ENCODE measurements at places on chromosomes 3 and 15. TPM values are rescaled to one million over a fixed set of nuclear protein-coding genes. Genes with fewer than 3 reads are reported as not detected.
A peak's percentile ranks its signal among the peaks of the same experiment; 100 is the strongest.

The ST3GAL6 gene
- total RNA-seq: 34.1 TPM

DNA sequence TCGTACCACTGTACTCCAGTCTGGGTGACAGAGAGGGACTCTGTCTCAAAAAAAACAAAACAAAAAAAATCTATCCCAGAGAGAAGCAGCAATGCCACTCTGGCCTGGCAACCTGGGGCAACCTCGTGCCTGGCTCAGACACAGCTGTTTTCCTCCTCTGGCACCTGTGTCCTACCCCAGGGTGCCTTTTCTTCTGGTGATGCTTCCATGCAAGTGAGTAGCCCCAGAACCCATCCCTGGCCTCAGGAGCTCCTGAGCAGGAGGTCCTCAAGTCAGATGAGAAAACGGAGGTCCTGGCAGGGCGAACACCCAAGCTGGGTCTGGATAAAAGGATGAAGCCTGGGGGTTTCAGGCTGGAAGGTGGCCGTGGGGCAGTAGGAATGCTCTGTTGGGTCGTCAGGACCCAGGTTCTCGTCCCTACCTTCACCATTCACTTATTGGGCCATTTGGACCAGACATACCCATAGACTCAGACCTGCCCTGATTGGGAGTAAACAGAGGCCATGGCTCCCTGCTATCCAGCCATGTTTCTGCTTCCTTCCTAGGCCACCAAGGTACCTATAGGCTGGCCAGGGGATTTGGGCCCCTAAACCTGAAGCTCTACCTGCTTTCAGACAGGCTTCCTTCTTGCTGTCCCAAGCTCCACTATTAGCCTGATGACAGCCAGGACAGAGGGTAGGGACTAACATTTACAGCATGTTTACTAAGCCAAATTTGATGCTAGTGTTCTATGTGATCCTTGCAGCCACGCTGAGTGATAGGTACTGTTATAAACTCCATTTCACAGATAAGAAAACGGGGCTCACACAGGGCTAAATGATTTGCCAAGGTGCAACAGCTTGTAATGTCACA, 102.2 kb downstream of the DAPK2 start:
- DNase-seq: no peak

- DNase-seq: no peak
Observed at GRCh38 chr3:175941352-175941751, 1082.2 kb downstream of the NAALADL2 start.

GRCh38 chr3:116914004-116914403, 204.4 kb downstream of the TUSC7 start:
- DNase-seq: no peak

DNA sequence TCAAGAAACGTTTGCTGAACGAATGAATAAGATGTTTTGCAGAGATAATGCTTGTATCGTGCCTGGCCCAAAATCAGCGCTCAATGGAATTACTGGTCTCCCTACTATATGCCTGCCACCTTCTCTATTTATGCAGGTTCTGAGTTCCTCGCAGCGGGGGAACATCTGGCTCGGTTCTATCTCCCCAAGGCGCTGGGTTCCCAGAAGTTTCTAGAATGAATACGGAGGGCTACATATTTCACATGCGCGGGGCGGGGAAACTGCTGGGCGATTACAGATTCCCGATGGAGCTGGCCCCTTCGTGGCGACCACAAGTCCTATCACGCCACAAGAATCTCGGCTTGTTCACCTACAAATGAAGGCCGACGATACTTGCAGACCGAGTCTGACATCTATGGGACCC, 411 bp upstream of the EIF2B5 start:
- DNase-seq: no peak

DNA sequence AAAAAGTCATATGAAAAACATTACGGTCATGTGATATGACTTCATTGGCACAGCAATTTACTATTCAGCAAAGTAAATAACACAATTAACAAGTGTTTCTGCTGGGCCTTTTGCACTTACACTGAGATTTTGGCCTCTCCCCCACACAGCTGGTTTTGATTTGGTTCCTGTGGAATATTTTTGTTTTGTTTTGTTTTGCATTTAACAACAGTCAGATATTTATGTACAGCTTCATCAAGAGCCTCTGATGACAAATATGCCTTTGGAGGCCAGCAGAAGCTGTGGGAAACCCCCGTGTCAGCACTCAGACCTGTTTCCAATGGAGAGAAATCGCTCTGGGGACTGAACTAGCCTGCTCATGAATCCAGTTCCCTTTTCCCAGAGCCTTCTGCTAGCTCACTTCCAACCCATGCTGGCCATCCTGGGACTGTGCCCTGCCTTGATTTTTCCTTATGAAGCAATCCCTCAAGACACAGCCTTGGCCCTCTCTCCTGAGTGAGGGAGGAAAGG, 161.9 kb downstream of the ATG7 start:
- DNase-seq: peak; percentile 68

- no peak for DNase-seq
Observed at GRCh38 chr3:22156868-22157267, 405.9 kb upstream of the ZNF385D start.

GRCh38 chr3:98594628-98595324, 1.4 kb upstream of the CPOX start:
- no peak for DNase-seq

- DNase-seq: no peak
Observed at GRCh38 chr15:39974656-39975230, 40.8 kb downstream of the EIF2AK4 start.

DNA sequence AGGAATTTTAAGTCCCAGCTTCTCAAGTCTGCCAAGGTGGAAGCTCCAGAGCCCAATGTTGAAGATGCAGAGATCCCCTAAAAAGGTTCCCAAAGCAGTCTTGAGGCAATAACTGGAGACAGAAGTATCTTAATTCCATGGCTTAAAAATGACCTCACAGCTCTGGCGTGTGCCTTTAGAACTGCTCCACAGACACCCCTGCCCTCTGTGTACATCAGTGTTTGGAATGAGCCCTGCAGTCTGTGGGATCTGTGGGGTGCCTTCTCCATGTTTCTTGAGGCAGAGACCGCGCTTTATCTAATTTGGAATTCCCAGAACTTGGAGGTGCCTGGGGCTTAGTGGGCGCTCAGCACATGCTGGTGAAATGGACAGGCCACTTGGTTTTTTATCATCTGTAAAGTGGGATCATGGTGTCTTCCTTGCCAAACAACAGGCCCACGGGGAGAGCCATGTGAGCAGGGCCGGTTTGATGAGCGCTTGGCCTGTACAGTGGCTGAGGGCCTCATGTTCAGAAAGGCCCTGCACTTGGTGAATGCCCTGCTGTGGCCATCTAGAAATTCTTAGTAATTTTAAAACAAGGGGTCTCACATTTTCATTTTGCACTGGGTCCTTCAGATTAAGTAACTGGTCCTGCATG, 7.1 kb downstream of the ITGA11 start:
- DNase-seq: no peak

DNA sequence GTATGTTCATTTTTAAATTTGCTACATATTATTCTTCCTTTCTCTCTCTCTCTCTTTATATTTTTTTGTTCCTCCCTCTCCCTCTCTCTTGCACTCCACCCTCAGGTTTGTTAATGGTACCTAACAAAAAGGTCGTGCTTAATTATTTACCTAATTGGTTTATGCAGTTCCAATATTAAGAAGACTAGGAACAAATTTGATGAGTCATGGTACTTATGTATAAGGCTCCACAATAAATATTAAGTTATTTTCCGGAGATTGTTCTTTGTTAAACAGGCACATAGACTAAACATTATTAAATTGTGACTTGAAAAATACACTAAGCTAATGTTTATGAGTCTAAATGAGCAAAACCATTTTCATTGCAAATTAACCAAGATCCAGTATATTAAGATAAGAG, 1200.8 kb upstream of the ALCAM start:
- no peak for DNase-seq

- no peak for DNase-seq
Observed at GRCh38 chr3:194379651-194380050, 10.1 kb upstream of the LRRC15 start.

GRCh38 chr15:70974004-70974832, 81.6 kb downstream of the LRRC49 start:
- no peak for DNase-seq

GRCh38 chr3:144104186-144104585, 132.6 kb downstream of the DIPK2A start:
- DNase-seq: no peak

DNA sequence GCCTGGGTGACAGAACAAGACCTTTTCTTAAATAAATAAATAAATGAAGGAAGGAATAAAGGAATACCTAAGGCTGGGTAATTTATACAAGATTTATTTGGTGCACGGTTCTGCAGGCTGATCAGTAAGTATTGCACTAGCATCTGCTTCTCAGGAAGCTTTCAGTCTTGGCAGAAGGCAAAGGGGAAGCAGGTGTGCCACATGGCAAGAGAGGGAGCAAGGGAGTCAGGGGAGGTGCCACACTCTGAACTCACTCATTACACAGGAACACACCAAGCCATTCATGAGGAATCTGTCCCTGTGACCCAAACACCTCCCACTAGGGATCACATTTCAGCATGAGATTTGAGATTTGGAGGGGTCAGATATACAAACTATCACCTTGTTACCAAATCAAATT, 56.4 kb downstream of the PRKCI start:
- DNase-seq: no peak

DNA sequence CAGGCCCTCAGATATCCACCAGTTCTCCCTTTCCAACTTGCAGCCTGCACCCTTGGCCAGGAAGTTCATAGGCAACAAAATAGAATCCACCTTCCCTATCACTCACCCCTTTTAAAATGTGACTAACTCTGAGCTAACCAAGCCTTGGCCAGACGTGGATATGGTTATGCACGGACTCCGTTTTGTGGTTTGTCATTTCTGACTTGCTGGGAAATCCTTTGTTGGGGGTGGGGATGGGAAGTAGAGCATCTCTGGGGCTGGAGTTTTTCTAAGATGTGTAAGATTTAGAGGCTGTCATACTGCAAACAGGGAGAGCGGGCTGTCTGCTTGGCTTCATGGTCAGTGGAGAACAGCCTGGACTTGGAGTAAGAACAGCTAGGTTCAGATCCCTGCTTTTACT, 62.6 kb downstream of the SMAD3 start:
- DNase-seq: no peak

The SEMA7A gene
- total RNA-seq: 1.2 TPM

DNA sequence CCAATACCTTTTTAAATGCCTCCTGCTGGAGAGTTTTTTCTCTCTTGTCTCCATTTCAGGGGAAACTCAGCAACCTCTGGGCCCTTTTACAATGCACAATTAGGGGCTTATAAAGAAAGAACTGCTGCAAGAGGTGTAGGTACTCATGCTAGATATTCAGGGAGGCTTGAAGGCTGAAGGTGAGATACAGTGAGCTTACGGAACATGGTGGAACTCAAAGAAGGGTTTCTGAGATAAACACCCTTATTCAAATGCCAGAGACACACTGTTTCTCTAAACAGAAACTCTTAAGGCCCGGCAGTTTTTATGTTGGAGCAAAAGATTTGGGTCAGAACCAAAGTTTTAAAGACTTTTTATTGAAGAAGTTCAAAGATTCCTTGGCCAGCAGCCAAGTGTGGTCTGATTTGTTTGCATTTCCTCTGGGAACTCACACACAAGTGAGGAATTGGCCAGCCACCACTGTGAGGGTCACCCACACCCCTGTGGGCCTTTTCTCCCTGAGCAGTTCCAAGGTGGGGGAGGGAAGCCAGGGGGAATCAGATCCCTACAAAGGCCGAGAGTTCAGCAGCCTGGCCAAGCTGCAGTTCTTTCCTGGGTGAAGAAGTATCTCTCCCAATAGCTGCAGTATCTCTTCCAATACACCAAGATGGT, 47.8 kb downstream of the TNFAIP8L3 start:
- no peak for DNase-seq

GRCh38 chr3:59709702-59710553, 660.1 kb upstream of the CFAP20DC start:
- DNase-seq: peak; percentile 75

DNA sequence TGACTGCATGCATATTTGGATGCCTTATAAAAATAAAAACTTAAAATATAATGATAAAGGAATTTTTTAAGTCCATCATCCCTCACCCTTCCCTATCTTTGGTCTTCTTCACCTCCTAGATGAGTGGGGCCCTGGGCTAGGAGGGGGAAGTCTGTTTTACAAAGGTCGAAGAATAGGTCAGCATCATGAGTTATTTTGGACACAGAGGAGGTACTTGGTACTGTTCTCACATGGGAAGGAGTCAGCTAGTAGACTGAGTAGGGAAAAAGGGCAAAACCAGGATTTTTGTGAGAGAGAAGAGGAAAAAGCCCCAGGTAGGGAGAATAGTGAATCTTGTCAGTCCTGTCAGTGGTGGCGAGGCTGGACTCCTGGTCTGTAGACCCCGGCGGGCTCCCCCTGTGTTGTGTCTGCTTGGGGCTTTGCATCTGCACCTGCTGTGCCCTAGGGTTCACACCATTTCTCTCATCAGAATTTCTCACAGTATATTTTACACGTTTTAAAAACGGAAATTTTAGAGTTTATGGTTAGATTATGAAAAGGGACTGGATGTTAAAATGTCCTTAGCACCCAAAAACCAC, 17.2 kb downstream of the GCSAM start:
- no peak for DNase-seq

DNA sequence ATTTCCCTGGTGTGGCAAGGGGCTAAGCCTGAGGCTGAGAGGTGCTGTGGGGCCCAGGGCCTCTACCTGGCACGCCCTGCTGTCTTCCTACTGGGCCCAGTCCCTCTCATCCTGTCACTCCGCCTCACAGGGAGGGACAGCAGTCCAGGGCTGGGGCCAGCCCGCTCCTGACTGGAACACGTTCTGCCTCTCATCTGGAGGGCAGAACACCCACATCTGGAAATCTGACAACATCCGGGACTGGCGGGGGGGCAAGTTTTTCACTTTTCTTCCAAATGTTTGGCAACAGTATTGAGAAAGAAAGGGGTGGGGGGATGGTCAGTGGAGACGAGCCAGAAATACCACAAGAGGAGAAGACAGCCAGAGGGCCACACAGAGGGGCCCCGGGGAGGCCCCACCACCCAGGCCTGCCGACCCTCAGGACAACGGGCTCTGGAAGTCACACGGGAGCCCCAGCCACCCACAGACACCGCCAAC, 1.8 kb upstream of the MYL3 start:
- peak; percentile 81 for DNase-seq

GRCh38 chr3:152322756-152323155, 54.0 kb downstream of the MBNL1 start:
- no peak for DNase-seq

The GOLGA8G gene
- not detected for total RNA-seq

The MORC1 gene
- total RNA-seq: not detected

The GRAMD2A gene
- not detected for total RNA-seq
